Inflammatory macrophage treated with lipopolysaccharide for 1 hour (primary cell): ENCODE measurements at places on chromosomes 5 and 9.
A peak's percentile ranks its signal among the peaks of the same experiment; 100 is the strongest.

DNA sequence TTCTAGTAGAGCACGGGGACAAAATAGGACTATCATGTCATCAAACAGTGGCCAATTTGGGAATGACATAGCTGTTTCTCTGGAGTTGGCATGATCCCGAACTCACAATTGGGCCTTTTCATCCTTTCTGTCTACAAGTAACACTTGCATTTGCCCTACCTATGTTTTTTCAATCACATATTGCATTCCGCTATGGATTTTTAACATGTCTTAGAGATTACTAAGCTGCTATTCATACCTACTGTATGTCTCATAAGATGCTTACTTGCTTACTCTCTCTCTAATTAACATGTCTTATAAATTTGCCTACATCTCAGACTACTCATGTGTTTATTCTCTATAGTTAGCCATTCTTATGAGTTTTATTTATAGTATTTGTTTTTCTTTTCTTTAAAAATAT lies 341.2 kb upstream of the CTNND2 start:
- no peak for DNase-seq

GRCh38 chr5:126610160-126610559 lies 9.4 kb downstream of the PHAX start:
- DNase-seq, result no peak

DNA sequence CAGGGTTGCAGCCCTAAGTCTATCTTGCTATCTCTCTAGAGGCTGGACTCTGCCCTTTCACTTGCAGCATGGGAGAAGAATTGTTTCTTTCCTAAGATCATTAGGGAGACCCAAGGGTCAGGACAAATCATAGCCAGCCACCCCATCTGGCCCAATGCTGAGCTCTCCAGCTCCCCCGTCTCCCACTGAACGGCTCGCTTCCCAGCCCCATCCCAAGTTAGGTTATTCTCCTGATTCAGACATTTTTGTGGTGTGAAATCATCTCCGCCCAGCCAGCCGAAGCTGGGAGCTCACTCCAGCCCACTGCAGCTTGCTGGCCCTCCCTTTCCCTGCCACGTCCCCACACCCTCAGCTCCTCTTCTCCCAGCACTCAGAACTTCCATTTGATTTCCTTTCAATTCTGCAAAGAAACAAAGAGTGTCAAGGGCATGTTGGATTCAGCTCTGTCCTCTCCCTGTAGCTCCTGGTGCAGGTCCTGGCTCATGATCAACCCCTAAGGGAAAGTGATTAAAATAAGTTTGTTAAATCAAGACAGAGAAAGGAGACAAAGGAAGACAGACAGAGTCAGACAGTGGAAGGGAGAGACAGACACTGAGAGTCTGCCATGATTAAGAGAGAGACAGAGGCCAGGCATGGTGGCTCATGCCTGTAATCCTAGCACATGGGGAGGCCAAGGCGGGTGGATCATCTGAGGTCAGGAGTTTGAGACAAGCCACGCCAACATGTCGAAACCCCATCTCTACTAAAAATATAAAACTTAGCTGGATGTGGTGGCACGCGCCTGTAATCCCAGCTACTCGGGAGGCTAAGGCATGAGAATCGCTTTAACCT lies 12.6 kb upstream of the SPARC start:
- DNase-seq, result no peak

DNA sequence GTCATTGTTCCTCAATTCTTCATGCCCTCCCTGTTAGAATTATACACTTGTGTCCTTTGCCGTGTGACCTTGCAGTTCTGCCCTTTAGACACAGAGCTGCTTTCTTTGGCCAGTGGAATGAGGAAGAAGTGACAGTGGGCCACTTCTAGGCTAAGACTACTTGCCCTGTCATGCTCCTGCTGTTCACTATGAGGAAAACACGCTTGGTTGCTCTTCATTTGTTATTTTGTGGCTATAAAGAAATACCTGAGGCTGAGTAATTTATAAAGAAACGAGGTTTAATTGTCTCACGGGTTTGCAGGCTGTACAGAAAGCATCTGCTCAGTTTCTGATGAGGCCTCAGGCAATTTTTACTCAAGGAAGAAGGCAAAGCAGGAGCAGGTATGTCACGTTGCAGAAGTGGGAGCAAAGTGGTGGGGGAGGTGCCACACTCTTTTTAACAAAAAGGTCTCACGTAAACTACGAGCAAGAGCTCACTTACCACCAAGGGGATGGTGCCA lies 279.1 kb upstream of the DMAC1 start:
- DNase-seq, result no peak

DNA sequence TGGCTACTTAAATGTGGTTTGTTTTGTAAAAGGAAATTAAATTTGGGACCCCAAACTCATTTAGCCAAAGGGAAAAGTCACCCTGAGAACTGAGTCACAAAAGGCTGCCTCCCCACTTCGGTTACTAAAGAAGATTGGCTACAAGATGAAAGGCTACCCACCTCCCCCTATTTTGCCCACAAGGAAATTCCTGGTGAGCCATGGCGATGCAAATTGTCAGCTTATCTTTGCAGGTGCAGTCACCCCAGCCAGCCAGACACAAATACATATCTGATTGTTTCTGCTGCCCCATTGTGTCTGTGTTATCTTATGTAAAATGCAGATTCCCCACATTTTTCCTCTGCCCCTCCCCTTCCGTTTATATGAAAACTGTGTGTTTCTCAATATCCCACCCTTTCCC lies 8.9 kb downstream of the PAEP start:
- no peak for DNase-seq

- peak; percentile 91 for DNase-seq
These were observed 77.0 kb downstream of the ZCCHC7 start for GRCh38 chr9:37197158-37198038.

DNA sequence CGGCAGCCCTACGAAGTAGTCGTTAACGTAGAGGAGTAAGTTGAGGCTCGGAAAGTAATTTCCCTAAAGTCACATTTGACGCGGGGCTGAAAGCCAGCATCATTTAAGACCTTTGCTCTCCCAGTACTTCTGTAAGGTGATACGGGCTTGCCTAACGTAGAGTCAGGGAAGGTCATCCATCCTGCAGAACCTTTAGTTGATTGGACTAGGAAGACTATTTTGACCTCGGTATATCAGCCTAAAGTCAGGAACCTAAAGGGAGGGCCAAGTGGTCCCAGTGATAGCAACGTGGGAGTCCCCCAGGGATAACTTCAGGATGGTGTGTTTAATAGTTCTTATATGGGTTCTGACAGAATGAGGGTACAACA lies 657 bp downstream of the NUP214 start:
- no peak for DNase-seq

DNA sequence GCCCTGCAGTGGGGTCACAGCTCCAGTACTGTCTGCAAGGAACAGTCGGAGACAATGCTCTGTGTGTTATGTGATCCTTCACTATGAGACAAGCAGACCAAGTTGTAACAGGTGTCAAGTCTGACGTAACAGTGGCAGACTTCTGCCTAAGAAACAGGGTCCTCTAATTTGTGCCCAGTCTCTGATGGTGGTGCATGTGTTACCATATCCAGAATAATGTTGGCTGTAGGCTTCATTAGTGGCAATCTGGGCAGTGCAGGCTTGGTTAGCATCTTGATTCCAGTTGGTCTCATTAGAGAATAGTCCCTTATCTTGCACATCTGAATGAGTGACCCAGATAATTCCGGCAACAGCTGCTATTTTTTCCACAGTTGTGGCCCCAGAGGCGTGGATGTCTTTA lies 33.8 kb downstream of the ZNF131 start:
- no peak for DNase-seq
